ENCODE measurements at places on chromosomes 7 and 10. TPM values are rescaled to one million over a fixed set of nuclear protein-coding genes. Genes with fewer than 3 reads are reported as not detected.

ANKRD61 gene
- not detected for total RNA-seq

SPDYE1 gene
- total RNA-seq = not detected

PNLIP gene
- total RNA-seq = not detected

AS3MT gene
- 29.4 TPM for total RNA-seq

VPS37D gene
- total RNA-seq = 6.6 TPM

LMBR1 gene
- total RNA-seq = 60.4 TPM

ACSL5 gene
- total RNA-seq = 0.91 TPM

ZKSCAN1 gene
- total RNA-seq = 11.5 TPM

LIMK1 gene
- total RNA-seq = 113 TPM

TLL2 gene
- total RNA-seq = 0.12 TPM

PLAC9 gene
- total RNA-seq = not detected

HOXA3 gene
- total RNA-seq = 0.41 TPM

DPYSL4 gene
- total RNA-seq = 18.4 TPM

USP6NL gene
- total RNA-seq = 19.8 TPM

ABCC2 gene
- 0.69 TPM for total RNA-seq

ASB10 gene
- not detected for total RNA-seq

NUTM2D gene
- 0.36 TPM for total RNA-seq

TEX36 gene
- total RNA-seq = not detected

STAG3 gene
- total RNA-seq = 9.0 TPM

GRM3 gene
- not detected for total RNA-seq

UPK3B gene
- 10.6 TPM for total RNA-seq

UCMA gene
- not detected for total RNA-seq

ZP3 gene
- total RNA-seq = 12.1 TPM

SYNPO2L gene
- 0.14 TPM for total RNA-seq

BMS1 gene
- 28.3 TPM for total RNA-seq

AGMO gene
- not detected for total RNA-seq

Measured in A172 (cell line).